ENCODE measurements at places on chromosomes 3 and 15. TPM values are rescaled to one million over a fixed set of nuclear protein-coding genes. Genes with fewer than 3 reads are reported as not detected.
A peak's percentile ranks its signal among the peaks of the same experiment; 100 is the strongest.

DNA sequence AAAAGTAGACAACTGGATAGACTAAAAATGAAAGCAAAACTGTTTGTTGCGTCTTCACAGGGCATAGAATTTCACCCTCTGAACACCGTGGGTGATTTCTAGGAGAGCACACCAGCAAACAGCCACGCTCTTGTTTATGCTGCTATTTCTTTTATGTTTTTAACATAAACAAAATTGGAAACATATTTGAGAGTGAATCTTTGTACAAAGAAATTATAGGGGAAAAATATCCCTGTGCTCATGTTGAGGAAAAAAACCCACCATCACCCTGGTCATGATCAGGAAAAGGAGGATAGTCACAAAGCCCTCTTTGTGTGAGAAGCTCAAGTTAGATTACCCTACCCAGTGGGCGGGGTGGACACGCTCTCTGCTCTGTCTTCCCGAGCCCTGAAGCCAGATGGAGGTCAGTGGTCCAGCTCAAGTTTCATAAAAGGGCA is 313.3 kb downstream of the SATB1 start:
- no peak overlapping the region for H3K4me3 ChIP-seq
- no peaks in the 10 kb centered on the region for H3K27me3 ChIP-seq
- peak; percentile 31 for DNase-seq
- H3K4me1 ChIP-seq: no peaks in the 10 kb centered on the region
- no peak overlapping the region for H3K27ac ChIP-seq
- H3K36me3 ChIP-seq: no peaks in the 10 kb centered on the region

DNA sequence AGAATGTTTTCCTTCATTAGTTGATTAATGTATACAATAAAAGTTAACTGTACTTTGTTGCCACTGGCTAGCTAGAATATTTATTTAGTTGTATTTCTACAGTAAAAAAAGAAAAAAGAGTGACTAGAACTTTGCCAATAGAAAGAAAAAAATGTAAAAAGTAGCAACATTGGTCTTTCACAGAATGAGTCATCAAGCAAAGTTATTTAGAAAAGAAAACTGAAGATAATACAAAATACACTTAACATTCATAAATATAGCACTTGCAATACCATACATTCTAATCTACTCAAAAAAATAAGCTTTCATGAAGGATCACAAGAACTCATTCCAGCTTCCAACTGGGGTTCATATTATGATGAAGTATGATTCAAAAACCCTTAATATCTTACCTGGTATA is 83.4 kb downstream of the AQR start:
- no peaks in the 10 kb centered on the region for H3K27me3 ChIP-seq
- H3K36me3 ChIP-seq: peaks cover 19% of the 10 kb centered on the region
- H3K4me1 ChIP-seq: no peaks in the 10 kb centered on the region
- H3K27ac ChIP-seq: no peak overlapping the region
- DNase-seq: no peak

DNA sequence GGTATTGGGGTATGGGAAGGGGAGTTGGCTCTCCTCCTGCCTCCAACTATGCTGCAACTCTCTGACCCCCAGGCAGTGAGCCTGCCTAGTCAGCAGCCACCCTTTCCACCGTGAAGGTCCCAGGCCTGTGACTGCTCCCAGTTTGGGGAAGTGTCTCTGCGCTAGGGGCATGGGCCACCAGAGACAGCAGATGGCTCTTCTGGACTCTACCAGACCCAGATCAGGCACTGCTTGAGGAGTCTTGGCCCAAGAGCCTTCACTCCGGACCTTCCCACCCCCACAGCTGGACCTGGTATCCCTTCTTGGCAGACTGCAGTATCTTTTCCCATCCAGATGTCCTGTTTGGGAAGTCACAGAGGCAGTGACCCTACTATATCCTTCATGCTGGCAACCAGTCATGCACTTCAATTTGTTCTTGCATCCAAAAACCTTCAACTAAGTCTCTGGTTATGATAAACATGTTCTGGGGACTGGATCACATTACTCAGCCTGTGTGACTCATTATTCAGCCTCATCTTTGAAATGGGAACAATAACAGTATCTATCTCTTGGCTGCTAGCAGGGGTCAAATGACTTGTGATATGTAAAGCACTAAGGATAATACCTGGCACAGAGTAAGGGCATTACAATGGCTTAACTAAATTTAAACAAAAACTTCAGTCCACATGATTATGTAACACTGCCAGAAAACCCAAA is 62.7 kb downstream of the POMGNT2 start:
- no peaks in the 10 kb centered on the region for H3K36me3 ChIP-seq
- no peak overlapping the region for H3K27ac ChIP-seq
- H3K4me1 ChIP-seq: no peaks in the 10 kb centered on the region

DNA sequence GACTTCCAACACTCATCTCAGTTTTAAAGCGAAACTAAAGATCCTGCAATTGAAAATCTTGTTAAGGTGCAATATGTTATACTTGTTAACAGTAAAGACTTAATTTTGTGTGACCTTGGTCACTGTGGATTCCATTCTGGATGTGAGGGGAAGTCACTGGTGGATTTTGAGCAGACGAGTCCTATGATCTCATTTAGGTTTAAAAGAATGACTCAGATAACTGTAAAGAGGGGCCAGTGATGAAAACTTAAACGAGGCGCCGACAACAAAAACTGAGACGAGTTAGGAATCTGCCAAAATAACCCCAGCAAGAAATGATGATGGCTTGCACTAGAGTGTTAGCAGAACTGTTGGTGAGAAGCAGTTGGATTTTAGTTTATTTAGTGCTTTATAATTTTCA is 56.5 kb downstream of the LRRC28 start:
- no peak overlapping the region for H3K27ac ChIP-seq
- H3K4me1 ChIP-seq: no peaks in the 10 kb centered on the region
- H3K4me3 ChIP-seq: no peak overlapping the region
- DNase-seq: no peak
- H3K36me3 ChIP-seq: no peaks in the 10 kb centered on the region
- no peaks in the 10 kb centered on the region for H3K27me3 ChIP-seq

DNA sequence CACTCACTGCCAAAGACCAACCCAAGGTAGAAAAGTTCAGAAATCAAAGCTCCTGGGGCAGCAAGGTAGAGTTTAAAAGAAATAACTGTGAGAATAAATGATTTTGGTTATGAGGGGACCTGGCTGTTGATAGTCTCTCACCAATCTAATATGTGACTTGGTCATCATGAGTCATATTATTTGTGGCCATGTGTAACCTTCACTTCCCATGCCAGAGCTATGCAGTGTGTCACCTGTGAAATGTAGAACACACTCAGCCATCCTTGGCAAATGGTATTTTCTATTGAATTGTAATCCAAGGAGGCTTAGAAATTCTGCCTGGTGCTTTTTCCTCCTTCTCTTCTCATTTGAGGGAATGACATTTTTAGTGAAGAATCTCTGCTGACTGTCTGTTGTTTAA is 184.2 kb upstream of the STAC start:
- H3K4me3 ChIP-seq: no peak overlapping the region
- no peaks in the 10 kb centered on the region for H3K4me1 ChIP-seq
- no peaks in the 10 kb centered on the region for H3K36me3 ChIP-seq
- no peaks in the 10 kb centered on the region for H3K27me3 ChIP-seq
- no peak overlapping the region for H3K27ac ChIP-seq

GRCh38 chr3:71120012-71120411 is 463.5 kb downstream of the FOXP1 start:
- H3K36me3 ChIP-seq: no peaks in the 10 kb centered on the region
- DNase-seq: no peak
- H3K27me3 ChIP-seq: no peaks in the 10 kb centered on the region
- no peak overlapping the region for H3K27ac ChIP-seq
- H3K4me1 ChIP-seq: no peaks in the 10 kb centered on the region

DNA sequence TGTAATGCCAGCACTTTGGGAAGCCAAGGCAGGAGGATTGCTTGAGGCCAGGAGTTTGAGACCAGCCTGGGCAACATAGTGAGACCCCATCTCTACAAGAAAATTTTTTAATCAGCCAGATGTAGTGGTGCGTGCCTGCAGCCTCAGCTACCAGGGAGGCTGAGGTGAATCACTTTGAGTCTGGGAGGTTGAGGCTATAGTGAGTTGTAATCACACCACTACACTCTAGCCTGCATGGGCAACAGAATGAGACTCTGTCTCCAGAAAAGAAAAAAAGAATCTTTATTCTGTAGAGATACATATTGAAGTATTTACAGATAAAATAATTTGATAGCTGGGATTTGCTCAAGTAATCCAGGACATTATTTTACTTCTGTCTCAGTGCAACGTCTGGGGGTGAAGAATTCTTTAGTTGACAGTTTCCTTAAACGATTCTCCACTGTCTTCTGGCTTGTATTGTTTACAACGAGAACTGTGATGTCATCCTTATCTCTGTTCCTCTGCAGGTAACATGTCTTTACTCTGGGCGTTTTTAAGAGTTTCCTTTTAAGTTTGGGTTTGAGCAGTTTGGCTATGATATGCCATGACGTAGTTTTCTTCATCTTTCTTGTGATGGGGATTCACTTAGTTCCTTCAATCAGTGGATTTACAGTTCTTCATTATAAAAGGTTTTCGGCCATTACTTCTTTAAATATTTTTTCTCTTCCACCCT is 26.3 kb downstream of the KPNA1 start:
- no peak overlapping the region for H3K4me3 ChIP-seq
- no peak for DNase-seq
- no peaks in the 10 kb centered on the region for H3K27me3 ChIP-seq
- H3K36me3 ChIP-seq: peaks cover 2% of the 10 kb centered on the region
- H3K4me1 ChIP-seq: no peaks in the 10 kb centered on the region

- DNase-seq: peak; percentile 33
- H3K27me3 ChIP-seq: no peaks in the 10 kb centered on the region
- H3K4me3 ChIP-seq: no peak overlapping the region
- H3K4me1 ChIP-seq: peaks cover 16% of the 10 kb centered on the region
- no peaks in the 10 kb centered on the region for H3K36me3 ChIP-seq
Measured at GRCh38 chr3:100068826-100069225, 45.5 kb downstream of the FILIP1L start.

GRCh38 chr3:30628901-30629590 is 22.6 kb downstream of the TGFBR2 start:
- H3K4me3 ChIP-seq: no peak overlapping the region
- H3K4me1 ChIP-seq: no peaks in the 10 kb centered on the region
- no peaks in the 10 kb centered on the region for H3K36me3 ChIP-seq
- no peak overlapping the region for H3K27ac ChIP-seq

Gene KNL1
- total RNA-seq: 25.7 TPM

Gene USP19
- 62.2 TPM for total RNA-seq

Gene GOLGA6B
- total RNA-seq: not detected

Gene AHSG
- 1.2 TPM for total RNA-seq

Gene NRG4
- total RNA-seq: 2.9 TPM

Gene ATP13A4
- 1.0 TPM for total RNA-seq

Gene HIGD2B
- 0.24 TPM for total RNA-seq
